Activated CD4-positive, alpha-beta memory T cell treated with anti-CD3 and anti-CD28 coated beads for 36 hours (primary cell): ENCODE measurements at places on chromosomes 7 and 10. TPM values are rescaled to one million over a fixed set of nuclear protein-coding genes. Genes with fewer than 3 reads are reported as not detected.

DNA sequence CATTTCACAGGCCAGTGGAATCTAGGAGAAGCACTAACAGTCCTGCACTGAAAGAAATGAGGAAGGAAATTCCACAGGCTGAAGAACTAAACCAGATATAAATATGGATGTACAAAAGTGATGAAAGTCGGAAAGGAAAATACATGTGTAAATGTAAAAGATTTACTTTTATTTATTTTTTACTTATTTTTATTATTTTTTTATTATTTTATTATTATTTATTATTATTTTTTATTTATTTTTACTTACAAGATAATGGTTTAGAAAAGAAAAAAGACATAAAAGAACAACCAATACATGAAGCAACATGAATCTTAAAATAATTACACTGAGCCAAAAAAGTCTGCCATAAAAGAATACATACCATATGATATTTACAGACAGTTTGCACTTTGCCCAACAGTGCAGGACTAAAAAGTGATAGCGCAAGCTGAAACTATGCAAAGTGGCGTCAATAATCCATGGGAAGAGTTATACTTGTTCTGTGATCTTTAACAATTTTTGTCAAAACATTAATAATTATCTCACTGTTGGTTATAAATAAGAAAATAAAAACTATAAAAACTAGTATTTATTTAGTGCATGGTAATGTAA, 317.8 kb upstream of the MKI67 start:
- H3K4me3 ChIP-seq = no peak overlapping the region
- DNase-seq = no peak
- H3K4me1 ChIP-seq = no peaks in the 10 kb centered on the region
- no peaks in the 10 kb centered on the region for H3K27me3 ChIP-seq

LRRC4 gene
- total RNA-seq = 0.74 TPM

DNA sequence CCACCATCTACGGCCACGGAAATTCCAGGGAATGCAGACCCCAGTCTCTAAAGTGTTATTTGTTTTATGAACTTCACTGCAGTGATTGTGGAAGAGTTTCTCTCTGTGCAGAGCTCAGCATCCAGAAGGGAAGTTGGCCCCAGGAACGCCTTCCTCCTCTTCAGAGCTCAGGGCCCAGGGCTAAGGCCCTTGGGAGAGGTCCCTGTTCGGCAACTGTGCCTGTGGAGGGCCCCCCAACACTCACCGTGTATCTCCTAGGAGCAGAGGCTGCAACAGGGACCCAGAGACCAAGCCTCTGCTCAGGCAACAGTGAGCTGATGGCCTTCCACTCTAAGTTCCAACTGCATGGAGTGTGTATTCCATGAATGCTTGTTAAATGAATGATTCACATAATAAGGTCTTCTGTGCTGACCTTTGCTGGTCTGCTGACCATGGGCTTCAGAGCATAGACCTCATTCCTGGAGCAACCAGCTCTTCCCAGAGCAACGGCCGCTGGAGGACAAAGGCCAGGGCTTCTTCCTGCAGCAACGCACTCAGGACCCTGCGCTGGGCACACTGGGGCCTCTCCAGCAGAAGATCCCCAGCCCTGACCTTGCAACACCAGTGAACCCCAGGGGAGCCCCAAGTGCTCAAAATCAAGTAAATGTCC, 7.7 kb downstream of the DIP2C start:
- DNase-seq = no peak
- no peak overlapping the region for H3K4me3 ChIP-seq
- peaks cover 5% of the 10 kb centered on the region for H3K4me1 ChIP-seq
- peaks cover 2% of the 10 kb centered on the region for H3K27me3 ChIP-seq

DNA sequence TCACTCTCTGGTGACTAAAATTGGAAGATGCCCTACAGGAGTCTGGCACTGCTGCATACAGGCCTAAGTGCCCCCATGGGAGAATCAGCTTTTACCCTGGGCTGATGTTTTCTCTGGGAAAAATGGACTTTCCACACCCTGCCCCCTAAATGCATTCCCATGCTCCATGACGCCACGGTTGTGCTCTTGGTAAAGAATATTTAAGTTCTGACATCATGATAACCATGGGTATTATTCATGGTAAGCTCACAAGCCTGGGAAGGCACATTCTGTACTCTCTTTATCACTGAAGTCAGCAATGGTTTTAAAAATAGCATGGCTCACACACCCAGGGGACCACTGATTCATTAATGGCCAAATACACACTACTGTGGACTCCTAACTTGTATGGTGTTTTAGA, 43.4 kb downstream of the HIPK2 start:
- H3K4me1 ChIP-seq = peaks cover 57% of the 10 kb centered on the region
- DNase-seq = no peak

DNA sequence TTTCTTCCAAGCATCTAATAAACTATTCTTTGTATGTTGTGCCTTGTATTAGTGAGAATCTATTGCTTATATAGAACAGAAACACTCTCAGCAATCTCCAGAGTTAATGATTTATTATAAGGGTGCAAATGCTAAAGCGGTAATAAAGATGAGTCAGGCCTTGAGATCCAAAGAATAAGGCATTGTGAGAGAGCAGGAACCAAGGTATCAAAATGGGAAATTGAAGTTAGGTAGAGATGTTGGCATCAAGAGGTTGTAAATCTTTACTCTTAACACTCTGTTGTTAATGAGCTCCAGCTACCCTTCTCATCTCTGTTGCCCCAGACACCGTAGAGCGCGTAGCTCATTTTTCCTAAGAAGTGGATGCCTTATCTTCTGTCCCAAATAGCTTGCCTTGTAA, 375.2 kb downstream of the ARL4A start:
- no peak overlapping the region for H3K4me3 ChIP-seq
- H3K27me3 ChIP-seq = peaks cover 1% of the 10 kb centered on the region
- H3K27ac ChIP-seq = no peak overlapping the region
- H3K4me1 ChIP-seq = peaks cover 8% of the 10 kb centered on the region
- no peaks in the 10 kb centered on the region for H3K36me3 ChIP-seq
- no peak for DNase-seq

DNA sequence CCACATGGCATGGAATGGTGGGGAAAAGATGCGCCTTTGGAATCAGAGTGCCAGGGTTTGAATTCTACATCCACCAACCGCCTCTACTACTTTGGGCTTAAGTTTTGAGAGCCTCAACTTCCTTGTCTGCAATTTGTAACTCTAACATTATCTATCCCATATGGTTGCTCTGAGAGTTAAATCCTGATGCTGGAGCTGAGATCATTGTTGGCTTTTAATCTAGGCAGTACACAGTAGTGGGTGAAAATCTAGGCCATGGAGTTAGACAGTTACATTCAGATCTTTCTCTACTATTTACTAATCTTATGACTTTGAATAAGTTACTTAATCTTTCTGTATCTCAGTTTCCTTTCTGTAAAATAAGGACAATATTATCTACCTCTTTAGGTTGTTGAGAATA, 149.7 kb upstream of the AOAH start:
- H3K27ac ChIP-seq = no peak overlapping the region
- DNase-seq = no peak
- no peaks in the 10 kb centered on the region for H3K27me3 ChIP-seq
- peaks cover 14% of the 10 kb centered on the region for H3K4me1 ChIP-seq
- H3K4me3 ChIP-seq = no peak overlapping the region

DNA sequence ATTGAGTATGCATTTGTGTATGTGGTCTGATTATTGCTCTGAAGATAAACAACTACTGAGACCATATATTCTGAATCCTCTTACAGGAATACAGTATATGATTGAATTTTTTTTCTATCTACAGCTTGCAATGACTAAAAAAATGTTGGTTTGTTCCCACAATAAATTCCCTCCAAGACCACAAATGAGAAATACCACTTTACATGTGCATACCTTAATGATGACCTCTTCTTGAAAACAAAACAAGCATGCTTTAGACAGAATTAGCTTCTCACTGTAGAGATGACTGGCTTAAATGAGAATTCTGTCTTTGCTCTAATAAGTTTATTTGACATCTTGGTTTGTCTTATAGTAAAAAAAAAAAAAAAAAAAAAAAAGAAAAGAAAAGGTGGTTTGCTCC, 241.5 kb downstream of the PCDH15 start:
- H3K36me3 ChIP-seq = no peaks in the 10 kb centered on the region
- DNase-seq = no peak
- H3K27ac ChIP-seq = no peak overlapping the region
- no peaks in the 10 kb centered on the region for H3K27me3 ChIP-seq
- H3K4me3 ChIP-seq = no peak overlapping the region
- H3K4me1 ChIP-seq = no peaks in the 10 kb centered on the region

GRCh38 chr10:89954061-89954460, 252.7 kb downstream of the KIF20B start:
- H3K4me1 ChIP-seq = no peaks in the 10 kb centered on the region
- H3K27ac ChIP-seq = no peak overlapping the region
- H3K27me3 ChIP-seq = peaks cover 3% of the 10 kb centered on the region
- DNase-seq = no peak
- H3K36me3 ChIP-seq = no peaks in the 10 kb centered on the region

- H3K4me1 ChIP-seq = no peaks in the 10 kb centered on the region
- H3K36me3 ChIP-seq = peaks cover 2% of the 10 kb centered on the region
- no peak for DNase-seq
Measured at GRCh38 chr10:6321880-6322279, 119.1 kb downstream of the PFKFB3 start.

- H3K27ac ChIP-seq = no peak overlapping the region
- no peak overlapping the region for H3K4me3 ChIP-seq
- peaks cover 6% of the 10 kb centered on the region for H3K27me3 ChIP-seq
- no peaks in the 10 kb centered on the region for H3K4me1 ChIP-seq
- no peaks in the 10 kb centered on the region for H3K36me3 ChIP-seq
Measured at GRCh38 chr10:23742368-23742767, 303.5 kb downstream of the OTUD1 start.

- no peak overlapping the region for H3K27ac ChIP-seq
- no peaks in the 10 kb centered on the region for H3K36me3 ChIP-seq
- no peak overlapping the region for H3K4me3 ChIP-seq
- no peaks in the 10 kb centered on the region for H3K4me1 ChIP-seq
- peaks cover 11% of the 10 kb centered on the region for H3K27me3 ChIP-seq
Measured at GRCh38 chr7:31145339-31145738, 93.2 kb downstream of the ADCYAP1R1 start.

GRCh38 chr10:121436630-121437341, 161.5 kb downstream of the FGFR2 start:
- H3K4me3 ChIP-seq = no peak overlapping the region
- no peak for DNase-seq
- H3K36me3 ChIP-seq = no peaks in the 10 kb centered on the region
- no peak overlapping the region for H3K27ac ChIP-seq
- peaks cover 2% of the 10 kb centered on the region for H3K27me3 ChIP-seq
- H3K4me1 ChIP-seq = no peaks in the 10 kb centered on the region

C10orf143 gene
- 2.5 TPM for total RNA-seq

ELFN1 gene
- 0.10 TPM for total RNA-seq

- H3K27ac ChIP-seq = no peak overlapping the region
- no peak for DNase-seq
- peaks cover 4% of the 10 kb centered on the region for H3K4me1 ChIP-seq
- H3K27me3 ChIP-seq = no peaks in the 10 kb centered on the region
- H3K36me3 ChIP-seq = peaks cover 22% of the 10 kb centered on the region
Measured at GRCh38 chr7:127938588-127938987, 92.6 kb downstream of the LRRC4 start.

DNA sequence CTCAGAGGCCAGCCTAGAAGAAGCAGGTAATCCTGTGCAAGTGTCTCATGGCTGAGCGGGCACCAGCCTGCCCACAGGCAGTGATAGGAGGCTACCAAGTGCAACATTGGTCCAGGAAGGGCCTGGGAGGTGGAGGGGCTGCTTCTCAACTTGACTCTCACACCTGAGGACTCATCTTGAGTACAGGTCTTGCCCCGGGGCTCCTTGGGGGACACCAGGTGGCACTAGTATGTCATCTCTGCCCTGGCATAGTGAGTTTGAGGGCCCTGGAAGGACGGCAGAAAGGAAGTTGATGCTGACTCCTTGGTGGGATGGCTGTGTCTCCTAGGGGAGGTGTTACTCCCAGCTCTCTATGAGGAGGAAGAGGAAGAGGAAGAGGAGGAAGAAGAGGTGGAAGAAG, 2.3 kb downstream of the CCDC136 start:
- H3K27ac ChIP-seq = no peak overlapping the region
- DNase-seq = peak; percentile 46
- no peaks in the 10 kb centered on the region for H3K27me3 ChIP-seq
- no peak overlapping the region for H3K4me3 ChIP-seq
- H3K36me3 ChIP-seq = peaks cover 2% of the 10 kb centered on the region
- no peaks in the 10 kb centered on the region for H3K4me1 ChIP-seq

DNA sequence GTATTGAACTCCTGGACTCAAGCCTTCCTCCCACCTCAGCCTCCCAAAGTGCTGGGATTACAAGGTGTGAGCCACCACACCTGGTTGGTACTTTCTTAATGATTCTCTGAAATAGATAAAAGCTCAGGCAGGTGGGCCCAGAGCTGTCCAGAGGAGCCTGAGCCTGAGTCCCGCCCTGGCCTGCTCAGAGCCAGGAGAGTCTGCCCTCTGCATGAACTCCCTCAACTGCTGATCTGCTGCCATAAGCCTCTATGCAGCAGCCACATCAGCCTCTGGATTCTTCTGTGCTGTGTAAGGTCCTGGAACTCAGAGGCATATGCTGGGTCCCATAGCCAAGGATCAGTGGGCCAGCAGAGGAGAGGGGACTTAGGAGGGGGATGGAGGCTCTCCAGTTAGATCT, 23.1 kb upstream of the DDIT4 start:
- peaks cover 67% of the 10 kb centered on the region for H3K4me1 ChIP-seq
- no peaks in the 10 kb centered on the region for H3K36me3 ChIP-seq
- no peak for DNase-seq
- no peak overlapping the region for H3K4me3 ChIP-seq
- H3K27ac ChIP-seq = peak overlapping the region; percentile 65

DNA sequence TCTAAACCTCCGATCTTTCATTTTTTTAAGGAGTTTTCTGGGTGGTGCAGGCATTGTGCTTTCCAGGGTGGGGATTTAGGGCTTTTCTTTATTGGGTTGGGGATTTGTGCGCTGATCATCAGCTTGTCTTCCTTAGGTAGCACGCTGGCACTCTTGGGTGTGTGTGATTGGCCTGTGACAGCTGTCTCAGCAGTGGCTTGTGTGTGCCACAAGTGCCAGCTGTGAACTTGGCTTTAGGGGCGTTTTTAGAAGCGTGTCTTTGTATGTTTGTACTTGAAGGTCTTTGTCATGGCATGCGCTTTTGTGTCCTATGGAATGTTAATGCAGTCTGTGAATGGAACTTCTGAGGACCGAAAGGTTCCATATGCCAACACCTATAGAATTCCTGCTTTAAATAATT, 788 bp downstream of the AKAP9 start:
- H3K36me3 ChIP-seq = peaks cover 4% of the 10 kb centered on the region
- H3K4me1 ChIP-seq = peaks cover 40% of the 10 kb centered on the region
- DNase-seq = peak; percentile 53
- peaks cover 1% of the 10 kb centered on the region for H3K27me3 ChIP-seq
- peak overlapping the region; percentile 92 for H3K4me3 ChIP-seq
